Astrocyte (in vitro differentiated cells and primary cell): ENCODE measurements at places on chromosomes 1 and 21. TPM values are rescaled to one million over a fixed set of nuclear protein-coding genes. Genes with fewer than 3 reads are reported as not detected.

The NTNG1 gene
- 6.7 and 8.1 TPM in 2 replicates for total RNA-seq

The KRTAP12-2 gene
- total RNA-seq, result not detected in 2 replicates

The LMX1A gene
- total RNA-seq, result not detected in 2 replicates

The BTBD19 gene
- total RNA-seq, result 30.3 and 30.6 TPM in 2 replicates

The C1orf167 gene
- not detected in 2 replicates for total RNA-seq

The VPS13D gene
- 25.9 and 28.8 TPM in 2 replicates for total RNA-seq

The RPL11 gene
- total RNA-seq, result 737 and 804 TPM in 2 replicates

The MFSD2A gene
- 2.9 and 3.3 TPM in 2 replicates for total RNA-seq

The LCE1F gene
- total RNA-seq, result not detected in 2 replicates

- H3K4me1 ChIP-seq, result peaks cover 7% of the 10 kb centered on the region
- H3K27me3 ChIP-seq, result no peaks in the 10 kb centered on the region
- H3K27ac ChIP-seq, result no peak overlapping the region
Measured at GRCh38 chr1:63967901-63968300, 194.1 kb downstream of the ROR1 start.

DNA sequence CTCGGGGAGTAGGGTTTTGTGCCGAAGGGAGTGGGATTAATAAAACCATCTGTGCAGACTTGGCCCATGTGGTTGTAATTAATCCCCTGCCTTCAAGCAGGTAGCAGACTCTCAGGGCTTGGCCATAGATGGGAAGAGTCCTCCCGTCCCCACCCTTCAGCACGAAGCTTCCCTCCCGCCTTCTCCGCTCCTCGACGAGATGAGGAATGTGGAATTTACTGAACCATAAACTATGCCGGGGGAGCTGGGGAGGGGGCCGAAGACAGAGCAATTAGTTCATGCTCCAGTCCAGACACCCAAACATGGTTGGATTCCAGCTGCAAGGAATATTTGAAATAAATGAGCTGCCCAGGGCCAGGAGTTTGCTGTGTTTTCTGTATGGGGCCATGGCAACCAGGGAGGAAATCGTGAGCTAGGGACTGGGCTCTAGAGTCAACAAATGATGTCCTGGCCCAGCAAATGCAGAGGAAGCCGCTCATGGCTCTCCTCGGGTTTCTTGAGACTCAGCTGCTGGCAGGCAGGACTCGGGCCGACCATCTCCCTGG lies 78.8 kb downstream of the SPSB1 start:
- no peak overlapping the region for H3K4me3 ChIP-seq
- peaks cover 3% of the 10 kb centered on the region for H3K36me3 ChIP-seq
- peak; percentile 91 for DNase-seq
- peaks cover 16% of the 10 kb centered on the region for H3K4me1 ChIP-seq
- peak overlapping the region; percentile 64 for H3K27ac ChIP-seq
- no peaks in the 10 kb centered on the region for H3K27me3 ChIP-seq

DNA sequence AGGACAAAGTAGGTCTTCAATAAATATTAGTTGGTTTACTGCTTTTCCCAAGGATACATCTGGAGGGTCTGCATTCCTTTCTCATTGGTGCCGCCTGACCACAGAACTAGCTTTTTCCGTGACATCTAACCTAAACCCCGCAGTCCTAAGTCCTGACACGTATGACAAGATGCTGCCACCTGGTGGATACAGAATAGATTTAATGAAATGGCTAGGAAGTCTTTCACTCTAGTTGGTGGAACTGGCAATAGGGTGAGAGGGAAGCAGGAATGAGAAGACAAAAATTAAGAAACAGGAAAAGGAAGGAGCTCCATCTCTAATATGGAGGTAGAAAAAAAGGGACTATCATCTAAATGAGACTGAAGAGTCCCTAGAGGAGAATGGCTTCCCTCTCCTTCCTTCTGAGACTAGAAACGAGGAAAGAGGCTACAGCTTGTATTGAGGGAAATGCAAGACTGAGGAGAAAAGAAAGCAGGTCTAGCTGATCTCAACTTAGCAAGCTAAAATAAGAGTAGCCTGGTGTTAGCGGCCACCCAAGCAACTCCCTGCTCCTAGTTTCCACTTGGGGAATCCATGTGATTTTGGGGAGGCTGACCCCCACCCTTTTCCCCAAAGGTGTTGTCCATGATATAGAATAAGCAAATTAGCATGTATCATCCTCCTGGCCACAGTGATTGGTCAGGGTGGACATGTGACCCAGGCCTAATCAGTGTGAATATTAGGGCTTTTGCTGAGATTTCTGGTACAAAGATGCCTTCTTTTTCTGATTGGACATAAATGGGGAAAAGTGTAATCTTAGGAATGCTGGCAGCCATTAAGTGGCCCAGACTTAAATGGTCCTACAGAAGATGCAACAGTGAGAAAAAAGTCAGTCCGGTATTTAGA lies 5.9 kb downstream of the RFX5 start:
- H3K27ac ChIP-seq, result peak overlapping the region; percentile 17
- H3K36me3 ChIP-seq, result peaks cover 8% of the 10 kb centered on the region
- no peak overlapping the region for H3K4me3 ChIP-seq
- no peaks in the 10 kb centered on the region for H3K27me3 ChIP-seq
- peaks cover 5% of the 10 kb centered on the region for H3K4me1 ChIP-seq

GRCh38 chr1:92851729-92852128 lies 19.9 kb downstream of the RPL5 start:
- no peaks in the 10 kb centered on the region for H3K4me1 ChIP-seq
- no peak overlapping the region for H3K27ac ChIP-seq
- DNase-seq, result no peak
- no peaks in the 10 kb centered on the region for H3K27me3 ChIP-seq

- H3K4me1 ChIP-seq, result peaks cover 4% of the 10 kb centered on the region
Measured at GRCh38 chr1:115373305-115373704, 35.3 kb upstream of the NGF start.

DNA sequence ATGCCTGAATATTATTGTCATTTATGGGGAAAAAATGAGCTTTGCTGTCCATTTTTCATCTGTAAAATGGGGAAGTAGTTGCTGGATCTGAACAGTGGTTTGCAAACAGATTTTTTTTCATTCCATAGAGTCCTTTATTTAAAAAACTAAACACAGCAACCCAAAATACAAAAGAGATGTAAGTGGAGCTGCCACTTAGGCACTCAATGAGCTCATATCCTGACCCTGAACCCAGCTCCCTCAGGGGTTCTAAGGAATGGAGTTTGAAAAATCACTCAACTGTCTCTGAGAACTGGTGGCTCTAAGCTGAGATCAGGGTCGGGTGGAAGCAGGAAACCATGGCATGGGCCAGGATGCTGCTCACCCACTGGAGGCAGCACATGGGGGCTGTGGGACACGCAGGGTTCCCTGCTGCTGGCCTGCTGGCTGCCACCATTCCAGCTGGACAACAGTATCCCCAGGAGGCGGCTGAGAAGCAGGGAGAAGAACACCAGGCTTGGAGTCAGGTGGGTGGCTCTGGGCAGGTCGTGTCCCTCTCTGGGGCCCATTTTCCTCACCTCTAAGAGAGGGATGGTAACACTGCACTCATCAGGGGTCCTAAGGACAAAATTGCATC lies 9.6 kb upstream of the ECE1 start:
- H3K27me3 ChIP-seq, result no peaks in the 10 kb centered on the region
- no peaks in the 10 kb centered on the region for H3K36me3 ChIP-seq
- DNase-seq, result no peak
- H3K27ac ChIP-seq, result no peak overlapping the region
- H3K4me3 ChIP-seq, result no peak overlapping the region

DNA sequence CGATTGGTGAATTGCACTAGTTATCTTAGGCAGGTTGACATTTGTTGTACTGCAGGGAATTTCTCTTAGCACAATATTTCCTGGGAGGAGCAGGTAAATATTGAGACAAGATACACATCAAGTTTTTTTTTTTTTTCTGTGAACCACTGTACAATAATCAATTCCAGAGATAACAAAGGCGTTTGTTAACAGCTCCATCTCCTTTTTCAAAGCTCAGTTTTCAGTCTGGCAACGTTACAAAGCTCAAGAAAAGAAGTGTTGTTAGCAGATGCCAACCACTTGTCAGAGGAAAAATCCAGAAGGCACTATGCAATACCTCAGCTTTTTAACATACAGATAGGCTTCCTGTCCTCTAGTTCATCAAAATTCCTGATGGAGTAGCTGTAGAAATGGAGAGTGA lies 40.9 kb upstream of the DAB1 start:
- H3K27ac ChIP-seq, result no peak overlapping the region
- DNase-seq, result no peak
- H3K27me3 ChIP-seq, result no peaks in the 10 kb centered on the region
- no peak overlapping the region for H3K4me3 ChIP-seq

- no peak for DNase-seq
- H3K27me3 ChIP-seq, result peaks cover 4% of the 10 kb centered on the region
- no peak overlapping the region for H3K4me3 ChIP-seq
- H3K36me3 ChIP-seq, result no peaks in the 10 kb centered on the region
- H3K4me1 ChIP-seq, result peaks cover 8% of the 10 kb centered on the region
- no peak overlapping the region for H3K27ac ChIP-seq
Measured at GRCh38 chr1:24888061-24888970, 41.8 kb downstream of the RUNX3 start.

DNA sequence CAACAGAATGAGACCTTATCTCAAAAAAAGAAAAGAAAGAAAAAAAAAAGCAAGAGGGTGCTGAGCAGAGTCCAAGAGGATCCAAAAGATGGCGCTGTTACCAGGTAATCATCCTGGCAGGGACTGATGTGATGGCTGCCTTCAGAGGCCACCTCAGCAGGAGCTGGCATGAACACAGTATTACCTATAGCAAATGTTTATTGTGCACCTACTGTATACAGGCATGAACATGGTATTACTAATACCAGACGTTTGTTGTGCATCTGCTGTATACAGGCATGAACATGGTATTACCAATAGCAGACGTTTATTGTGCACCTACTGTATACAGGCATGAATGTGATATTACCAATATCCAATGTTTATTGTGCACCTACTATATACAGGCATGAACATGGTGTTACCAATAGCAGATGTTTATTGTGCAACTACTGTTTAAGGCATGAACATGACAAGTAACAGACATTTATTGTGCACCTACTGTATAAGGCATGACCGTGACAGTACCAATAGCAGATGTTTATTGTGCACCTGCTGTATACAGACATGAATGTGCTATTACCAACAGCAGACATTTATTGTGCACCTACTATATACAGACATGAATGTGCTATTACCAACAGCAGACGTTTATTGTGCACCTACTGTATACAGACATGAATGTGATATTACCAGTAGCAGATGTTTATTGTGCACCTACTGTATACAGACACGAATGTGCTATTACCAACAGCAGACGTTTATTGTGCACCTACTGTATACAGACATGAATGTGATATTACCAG lies 115.1 kb upstream of the TMEM51 start:
- no peak overlapping the region for H3K4me3 ChIP-seq
- H3K36me3 ChIP-seq, result no peaks in the 10 kb centered on the region
- H3K4me1 ChIP-seq, result peaks cover 3% of the 10 kb centered on the region
- no peaks in the 10 kb centered on the region for H3K27me3 ChIP-seq
- no peak for DNase-seq

- H3K27me3 ChIP-seq, result no peaks in the 10 kb centered on the region
- H3K4me3 ChIP-seq, result no peak overlapping the region
- H3K4me1 ChIP-seq, result peaks cover 21% of the 10 kb centered on the region
- no peak for DNase-seq
- H3K27ac ChIP-seq, result no peak overlapping the region
- no peaks in the 10 kb centered on the region for H3K36me3 ChIP-seq
Measured at GRCh38 chr1:111596499-111596898, 23.1 kb upstream of the RAP1A start.

GRCh38 chr1:189751311-189751710 lies 726.4 kb downstream of the BRINP3 start:
- peak; percentile 14 for DNase-seq
- no peaks in the 10 kb centered on the region for H3K36me3 ChIP-seq
- H3K4me1 ChIP-seq, result no peaks in the 10 kb centered on the region
- no peak overlapping the region for H3K27ac ChIP-seq
- H3K27me3 ChIP-seq, result no peaks in the 10 kb centered on the region
- no peak overlapping the region for H3K4me3 ChIP-seq

- H3K27me3 ChIP-seq, result no peaks in the 10 kb centered on the region
- no peaks in the 10 kb centered on the region for H3K36me3 ChIP-seq
- H3K4me1 ChIP-seq, result peaks cover 6% of the 10 kb centered on the region
- H3K27ac ChIP-seq, result no peak overlapping the region
Measured at GRCh38 chr21:31257265-31257664, 86.8 kb downstream of the TIAM1 start.

DNA sequence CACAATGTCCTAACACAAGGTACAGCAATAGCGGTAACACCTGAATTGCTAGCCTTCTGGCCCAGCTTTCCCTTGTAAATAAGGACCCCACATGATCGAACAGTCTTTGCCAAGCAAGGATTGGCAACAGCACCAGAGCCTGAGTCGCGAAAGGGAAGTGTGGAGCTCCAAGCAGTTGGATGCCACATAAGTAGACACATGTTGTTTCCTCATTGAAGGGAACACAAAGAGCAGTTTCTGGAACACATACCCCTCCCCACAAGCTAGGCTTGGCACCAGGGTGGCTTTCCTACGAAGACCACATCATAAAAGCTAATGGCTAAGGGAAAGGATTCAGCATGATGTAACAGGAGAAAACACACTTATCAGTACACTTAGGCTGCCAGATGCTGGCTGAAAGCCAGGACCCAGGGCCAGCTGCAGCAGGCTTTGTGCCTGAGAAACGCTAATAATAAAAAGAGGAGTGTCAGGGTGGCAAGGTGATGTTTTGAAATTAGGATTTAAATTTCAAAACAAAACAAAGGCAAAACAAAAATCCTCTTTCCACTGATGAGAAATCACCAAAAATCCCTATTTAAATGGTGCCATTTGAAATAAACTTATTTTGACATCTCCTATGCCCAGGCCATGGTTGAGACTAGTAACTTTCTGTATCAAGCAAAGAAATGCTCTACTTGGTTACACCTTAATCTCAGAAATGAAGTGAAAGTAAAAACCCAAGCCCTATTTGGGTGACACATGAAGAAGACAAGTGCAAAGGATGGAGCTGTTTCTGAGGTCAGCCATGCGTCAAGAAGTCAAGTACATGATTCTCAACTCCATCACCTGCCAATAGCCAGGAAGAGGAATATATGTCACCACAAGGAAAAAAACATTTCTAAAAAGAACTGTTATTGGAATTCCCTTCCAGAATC lies 11.9 kb upstream of the CPLANE2 start:
- H3K36me3 ChIP-seq, result peaks cover 22% of the 10 kb centered on the region
- DNase-seq, result peak; percentile 81
- H3K4me3 ChIP-seq, result no peak overlapping the region
- H3K27ac ChIP-seq, result no peak overlapping the region
- H3K4me1 ChIP-seq, result peaks cover 20% of the 10 kb centered on the region

GRCh38 chr1:117405042-117405441 lies 37.8 kb downstream of the MAN1A2 start:
- no peaks in the 10 kb centered on the region for H3K4me1 ChIP-seq
- H3K27ac ChIP-seq, result no peak overlapping the region
- DNase-seq, result no peak
- H3K27me3 ChIP-seq, result no peaks in the 10 kb centered on the region
- H3K36me3 ChIP-seq, result peaks cover 4% of the 10 kb centered on the region

DNA sequence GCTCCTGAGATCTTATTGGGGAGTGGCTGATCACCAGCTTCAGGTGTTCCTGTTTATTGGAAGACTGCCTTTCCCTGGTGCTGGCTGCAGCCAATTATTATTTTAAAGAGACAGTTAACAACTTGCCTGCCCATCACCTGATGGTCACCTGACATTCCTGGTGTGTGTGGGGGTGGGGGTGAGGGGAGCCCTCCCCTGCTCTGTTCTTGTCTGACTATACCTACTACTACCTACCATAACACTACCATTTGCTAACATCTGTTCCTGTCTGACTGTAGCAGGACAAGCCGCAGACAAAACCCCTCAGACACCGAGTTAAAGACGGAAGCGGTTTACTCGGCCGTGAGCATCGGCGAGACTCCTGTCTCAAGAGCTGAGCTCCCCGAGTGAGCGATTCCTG lies 54.9 kb upstream of the NBPF3 start:
- H3K27ac ChIP-seq, result no peak overlapping the region
- H3K27me3 ChIP-seq, result peaks cover 15% of the 10 kb centered on the region
- H3K36me3 ChIP-seq, result no peaks in the 10 kb centered on the region
- H3K4me3 ChIP-seq, result no peak overlapping the region
- no peaks in the 10 kb centered on the region for H3K4me1 ChIP-seq
